ENCODE measurements at places on chromosomes 7 and 10.
A peak's percentile ranks its signal among the peaks of the same experiment; 100 is the strongest.

DNA sequence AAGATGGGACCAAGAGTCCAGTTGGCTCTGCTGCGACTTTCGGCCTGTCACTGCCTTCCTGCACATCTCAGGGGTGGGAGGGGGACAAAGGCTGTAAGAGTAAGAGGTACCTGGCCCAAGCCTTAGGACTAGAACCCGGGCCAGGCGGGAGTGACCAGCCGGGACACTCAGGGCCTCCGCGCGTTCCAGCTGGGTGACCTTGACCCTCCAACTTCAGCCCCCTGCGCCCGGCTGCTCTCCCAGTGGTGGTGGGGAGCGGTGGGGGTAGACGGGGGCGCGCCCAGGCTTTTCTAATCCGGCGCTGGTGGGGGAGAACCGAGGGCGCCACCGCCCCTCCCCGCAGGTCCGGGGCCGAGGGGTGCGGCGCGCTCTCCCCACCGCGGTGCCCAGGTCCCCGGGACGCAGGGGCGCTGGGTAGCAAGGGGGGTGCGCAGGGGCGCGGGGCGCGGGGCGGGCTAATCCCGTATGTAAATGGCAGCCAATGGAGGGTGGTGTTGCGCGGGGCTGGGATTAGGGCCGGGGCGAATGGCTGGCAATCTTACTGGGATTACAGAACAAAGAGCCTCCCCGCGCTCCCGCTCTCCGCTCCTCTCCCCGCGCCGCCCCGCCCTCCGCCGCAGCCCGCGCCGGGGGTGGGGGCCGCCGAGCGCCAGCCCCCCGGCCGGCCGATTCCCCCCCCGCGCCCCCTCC is at the start of gene GTF2IRD1:
Gene GTF2IRD1, plus strand, starts transcription at position 585 of the 690 bp plus-strand sequence. CDS start 54,175 bp downstream, outside the sequence.
- no peak for DNase-seq

- DNase-seq, result no peak
Observed at GRCh38 chr7:108294595-108294994, 161.6 kb downstream of the NRCAM start.

DNA sequence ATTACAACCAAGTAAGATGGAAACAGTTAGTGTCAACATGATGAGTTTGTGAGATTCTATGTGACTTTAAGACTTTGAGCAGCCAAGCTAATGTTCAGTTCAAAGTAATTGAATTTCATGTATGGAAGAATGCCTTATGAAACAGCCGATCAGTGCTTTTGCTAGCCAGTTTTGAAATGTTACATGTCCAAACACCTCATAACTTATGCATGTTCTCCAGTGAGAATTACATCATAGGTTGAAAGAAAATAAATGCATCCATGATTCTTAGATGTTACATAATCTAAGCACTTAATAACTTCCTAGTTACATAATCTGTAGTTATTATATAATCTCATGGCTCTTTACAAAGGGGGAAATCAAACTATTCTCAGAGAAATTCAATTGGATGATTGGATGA is 211.3 kb downstream of the BICC1 start:
- DNase-seq, result no peak

DNA sequence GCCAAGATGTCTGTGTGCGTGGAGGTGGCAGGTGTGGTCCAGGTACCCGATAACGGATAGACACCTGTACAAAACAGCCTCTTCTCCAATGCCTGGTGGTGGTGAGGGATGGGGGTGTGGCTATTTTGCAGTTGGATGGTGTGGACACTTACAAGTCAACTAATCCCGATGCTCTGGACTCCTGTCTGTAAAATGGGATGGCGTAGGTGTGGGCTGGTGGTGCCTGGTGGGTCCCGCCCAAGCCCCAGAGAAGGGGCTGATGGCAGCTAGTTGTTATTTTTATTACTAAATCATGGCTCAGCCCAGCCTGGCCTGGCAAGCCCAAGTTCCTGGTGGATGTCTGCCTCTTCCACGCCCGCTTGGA is 22.3 kb downstream of the GTF2IRD1 start:
- no peak for DNase-seq

DNA sequence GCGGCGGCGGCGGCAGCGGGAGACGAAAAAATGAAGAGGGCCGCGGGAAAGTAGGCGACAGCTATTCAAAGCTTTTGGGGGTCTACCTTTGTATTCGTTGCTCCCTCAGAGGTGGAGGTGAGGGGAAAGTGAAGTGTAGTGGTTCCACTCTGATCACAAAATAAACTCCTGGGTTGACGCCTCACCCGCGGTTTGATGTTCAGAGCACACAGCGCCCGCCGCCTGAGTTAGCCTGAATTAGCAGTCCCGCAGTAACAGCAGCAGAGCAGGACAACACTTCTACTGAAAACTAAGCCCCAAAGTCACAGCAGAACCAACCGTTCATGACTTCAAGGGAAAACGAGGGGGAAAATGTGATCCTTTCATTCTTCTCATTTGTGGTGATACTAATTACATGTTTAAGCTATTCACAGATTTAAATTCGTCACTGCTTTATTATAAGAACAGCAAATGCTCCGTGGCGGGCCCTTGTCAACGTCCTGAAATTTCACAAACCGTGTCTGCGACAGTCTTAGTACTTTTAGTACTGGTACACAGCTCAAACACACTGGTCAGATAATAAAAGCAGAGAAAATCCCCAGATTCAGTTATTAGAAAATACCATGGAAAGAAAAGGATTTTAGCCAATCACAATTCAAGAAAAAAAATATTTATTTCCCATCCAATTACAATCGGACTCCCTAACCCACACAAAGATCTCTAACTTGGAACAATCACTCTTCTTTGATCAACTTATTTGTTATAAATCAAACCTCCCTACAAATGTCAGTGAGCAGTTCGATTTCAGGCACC is 563 bp upstream of the JMJD1C start:
- peak; percentile 35 for DNase-seq

- no peak for DNase-seq
Observed at GRCh38 chr10:15705298-15705697, 14.4 kb downstream of the ITGA8 start.

DNA sequence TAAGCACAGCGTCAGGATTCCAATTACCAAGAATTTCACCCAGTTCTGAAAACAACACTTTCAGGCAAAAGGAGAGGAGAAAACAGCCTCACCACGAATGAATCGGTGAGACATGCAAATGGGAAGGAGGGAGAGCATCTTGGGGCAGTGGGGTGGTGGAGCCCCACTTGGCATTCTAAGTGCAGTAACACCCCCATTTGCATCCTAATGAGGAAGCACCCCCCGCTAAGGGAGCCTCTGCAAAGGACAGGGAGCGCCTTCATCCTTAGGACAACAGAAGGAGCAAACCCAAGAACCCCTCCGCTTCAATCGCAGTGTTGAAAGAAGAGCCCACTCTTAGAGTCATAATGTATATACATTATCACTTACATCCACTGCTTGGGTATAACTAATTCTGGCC is 46.8 kb downstream of the NRAP start:
- no peak for DNase-seq

GRCh38 chr10:6694447-6695140 is 114.5 kb upstream of the PRKCQ start:
- no peak for DNase-seq

DNA sequence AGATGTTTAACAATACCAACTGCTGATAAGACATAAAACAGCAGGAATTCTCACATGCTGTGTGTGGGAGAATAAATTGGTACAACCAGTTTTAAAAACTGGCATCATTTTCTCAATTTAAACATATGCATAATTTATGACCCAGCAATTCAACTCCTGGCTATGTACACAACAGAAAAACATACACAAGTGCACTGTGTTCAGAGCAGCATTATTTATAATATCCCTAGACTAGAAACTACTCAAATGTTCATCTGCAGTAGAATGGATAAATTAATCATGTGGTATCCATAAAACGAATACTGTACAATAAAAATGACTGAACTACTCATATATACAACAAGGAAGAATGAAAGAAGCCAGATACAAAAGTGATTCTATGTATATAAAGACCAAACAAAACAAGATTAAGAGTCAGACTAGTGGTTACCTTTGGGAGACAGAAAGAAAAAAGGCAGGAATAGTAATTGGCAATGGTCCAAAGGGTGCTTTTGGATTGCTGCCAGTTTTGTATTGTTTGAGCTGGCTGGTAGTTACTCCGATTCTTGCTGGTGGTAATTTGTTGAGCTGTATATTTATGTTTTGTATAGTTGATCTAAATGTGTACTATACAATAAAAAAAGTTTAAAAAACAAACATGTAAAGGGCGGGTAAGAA is 306.0 kb downstream of the TFEC start:
- DNase-seq, result no peak

GRCh38 chr7:133572843-133573242 is 320.0 kb downstream of the EXOC4 start:
- DNase-seq, result no peak

DNA sequence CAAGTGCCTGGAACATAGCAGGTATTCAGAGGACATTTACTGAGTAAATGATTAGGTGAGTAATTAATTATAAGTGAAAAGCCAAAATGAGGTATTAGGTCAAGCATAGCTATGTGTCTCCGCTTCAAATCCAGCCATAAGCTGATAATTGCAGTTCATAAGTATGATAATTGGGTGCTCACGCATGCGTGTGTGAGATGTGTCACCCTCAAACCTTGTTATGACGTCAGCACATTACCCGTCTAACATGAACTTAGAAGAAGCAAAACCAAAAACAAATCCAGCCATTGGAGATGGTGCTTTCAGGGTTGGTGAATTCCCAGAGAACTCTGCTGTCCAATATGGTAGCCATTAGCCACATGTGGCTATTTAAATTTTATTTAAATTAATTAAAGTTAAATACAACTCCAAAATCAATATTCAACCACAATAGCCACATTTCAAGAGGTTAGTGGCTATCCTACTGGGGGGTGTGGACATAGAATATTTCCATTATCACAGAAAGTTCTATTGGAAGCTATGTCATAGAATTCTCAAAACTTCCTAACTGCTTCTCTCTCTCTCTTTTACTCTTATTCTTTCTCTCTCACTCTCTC is at the start of gene CPA5:
Gene CPA5, plus strand, starts transcription at position 546 of the 596 bp plus-strand sequence. CDS start 1,670 bp downstream, outside the sequence.
- no peak for DNase-seq

DNA sequence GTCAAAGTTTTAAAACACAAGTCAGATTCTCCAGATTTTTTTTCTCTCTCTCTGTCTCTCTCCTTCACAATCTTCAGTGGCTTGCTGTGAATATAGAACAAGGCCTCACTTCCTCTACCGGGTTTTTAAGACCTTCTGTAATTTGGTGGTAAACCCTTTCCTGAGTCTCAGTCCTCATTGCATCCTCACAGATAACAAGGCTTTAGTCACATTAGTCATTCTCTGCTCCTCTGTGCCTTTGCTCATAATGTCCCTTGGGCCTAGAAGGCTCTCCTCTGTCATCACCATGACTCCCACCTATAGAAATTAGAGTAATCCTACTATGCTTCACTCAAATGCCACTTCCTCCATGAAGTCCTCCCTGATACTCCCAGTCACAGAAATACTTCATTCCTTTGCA is 172.7 kb upstream of the HPS1 start:
- no peak for DNase-seq

GRCh38 chr7:33035776-33036175 is 26.8 kb downstream of the NT5C3A start:
- DNase-seq, result no peak

- no peak for DNase-seq
Observed at GRCh38 chr7:135792866-135793265, 44.3 kb upstream of the FAM180A start.

DNA sequence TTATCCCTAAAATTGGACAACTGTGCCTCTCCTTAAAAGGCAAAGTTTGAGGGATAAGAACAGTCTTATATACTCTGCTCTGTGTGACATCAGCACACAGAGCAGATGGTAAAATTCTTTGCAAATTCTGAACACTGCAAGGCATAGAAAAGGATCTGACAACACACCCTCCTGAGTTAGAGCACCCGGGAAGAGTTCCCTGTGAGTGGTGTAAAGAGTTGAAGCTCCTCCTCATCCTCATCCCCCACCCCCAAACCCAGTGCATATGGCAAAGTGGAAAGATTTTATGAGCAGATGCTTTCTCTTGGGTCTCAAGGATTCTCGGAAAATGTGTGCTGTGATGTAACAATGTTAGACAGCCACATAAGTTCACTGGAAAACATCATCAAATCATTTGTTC is 40.0 kb upstream of the DGKI start:
- DNase-seq, result no peak

- DNase-seq, result no peak
Observed at GRCh38 chr10:98292971-98293370, 25.0 kb upstream of the LOXL4 start.

DNA sequence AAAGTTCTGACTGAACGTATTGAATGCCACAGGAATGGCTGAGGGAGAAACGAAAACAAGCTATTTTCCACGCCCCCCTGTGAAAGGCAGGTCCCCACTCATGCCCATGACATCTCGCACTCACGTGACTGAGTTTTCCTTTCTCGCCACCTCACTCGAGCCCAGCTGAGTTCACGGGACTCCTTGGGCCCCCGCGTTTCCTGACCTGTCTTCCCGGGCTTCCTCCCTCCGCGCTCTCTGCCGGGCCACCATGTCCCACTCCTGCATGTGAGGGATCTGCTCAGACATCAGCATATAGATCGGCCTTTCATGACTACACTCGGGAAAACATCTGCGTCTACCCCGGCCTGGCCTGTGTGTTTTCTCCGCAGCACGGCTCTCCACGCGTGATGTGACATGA is 226.0 kb upstream of the ADARB2 start:
- no peak for DNase-seq

DNA sequence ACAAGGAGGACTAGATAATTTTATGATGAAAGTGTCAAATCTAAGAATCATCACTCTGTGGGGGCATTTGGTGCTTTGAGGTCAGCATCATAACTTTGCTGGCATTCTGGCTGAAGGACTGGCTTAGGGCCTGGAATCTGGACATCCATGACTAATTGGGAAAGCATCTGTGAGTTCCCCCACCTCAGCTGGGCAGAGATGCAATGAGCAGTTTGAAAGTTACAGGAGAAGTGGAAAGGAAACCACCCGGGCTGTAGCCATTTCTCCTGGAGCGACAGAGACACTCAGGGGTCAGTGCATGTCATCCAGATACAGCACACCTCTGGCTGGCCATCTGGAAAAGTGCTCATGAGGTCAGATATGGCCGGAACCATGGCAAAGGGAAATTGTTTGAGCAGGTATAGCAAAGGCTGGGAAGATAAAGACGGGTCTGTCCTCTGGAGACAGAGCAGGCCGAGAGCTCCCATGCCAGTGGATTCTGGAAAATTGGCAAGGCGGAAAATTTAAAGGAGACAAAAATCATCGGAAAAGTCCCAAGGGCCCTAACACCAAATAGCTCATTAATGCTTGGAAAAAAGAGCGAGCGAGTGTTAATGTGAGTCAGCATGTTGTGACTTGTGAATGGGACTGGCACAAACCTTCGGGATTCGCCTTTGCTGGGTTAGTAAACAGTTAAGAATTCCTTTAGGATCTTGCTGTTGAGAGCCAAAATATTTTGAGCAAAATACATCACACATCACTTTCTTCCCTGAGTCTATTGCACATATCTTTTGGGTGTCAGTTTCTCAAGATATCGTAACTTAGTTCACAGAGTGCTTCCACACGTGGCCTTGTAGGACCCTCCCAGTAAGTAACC is 188.4 kb upstream of the AGK start:
- DNase-seq, result no peak

GRCh38 chr10:5634918-5635317 is 31.5 kb downstream of the ASB13 start:
- no peak for DNase-seq

DNA sequence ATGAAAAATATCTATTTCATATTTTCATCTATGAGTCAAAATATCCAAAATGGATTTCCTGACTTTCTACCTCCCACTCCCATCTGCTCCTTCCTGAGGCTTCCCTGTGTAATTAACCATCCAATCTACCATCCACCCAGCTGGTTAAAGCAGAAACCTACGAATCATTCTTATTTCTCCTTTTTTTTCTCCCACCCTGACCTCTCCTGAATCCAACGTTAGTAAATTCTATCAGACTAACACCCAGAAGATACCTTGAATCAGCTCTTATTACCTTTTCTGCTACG is 3.7 kb upstream of the LIPF start:
- DNase-seq, result no peak

- DNase-seq, result no peak
Observed at GRCh38 chr7:44122529-44122928, 819 bp downstream of the POLD2 start.
